Purkinje cell (primary cell): ENCODE measurements at places on chromosomes 16 and 17. TPM values are rescaled to one million over a fixed set of nuclear protein-coding genes. Genes with fewer than 3 reads are reported as not detected.

KRTAP16-1 gene
- not detected in 2 replicates for polyA plus RNA-seq

GUCY2D gene
- polyA plus RNA-seq: not detected in 2 replicates

GPRC5C gene
- 2.0 and 2.9 TPM in 2 replicates for polyA plus RNA-seq

C17orf67 gene
- 1.1 TPM in 1 of 2 replicates, not detected in the other for polyA plus RNA-seq

KRT33B gene
- not detected in 2 replicates for polyA plus RNA-seq

MGAT5B gene
- polyA plus RNA-seq: 1.7 and 2.5 TPM in 2 replicates

SUPT6H gene
- polyA plus RNA-seq: 17.7 and 23.4 TPM in 2 replicates

GNGT2 gene
- polyA plus RNA-seq: not detected in 2 replicates

CPD gene
- 14.3 and 15.2 TPM in 2 replicates for polyA plus RNA-seq

CKLF gene
- 92.4 and 93.7 TPM in 2 replicates for polyA plus RNA-seq

TBC1D28 gene
- not detected in 2 replicates for polyA plus RNA-seq

CFAP119 gene
- polyA plus RNA-seq: 0.87 and 6.6 TPM in 2 replicates

TM4SF5 gene
- polyA plus RNA-seq: not detected in 2 replicates

SCGB1C2 gene
- not detected in 2 replicates for polyA plus RNA-seq

ZPBP2 gene
- not detected in 2 replicates for polyA plus RNA-seq

TBC1D3B gene
- not detected in 2 replicates for polyA plus RNA-seq

ATP6V0A1 gene
- 279 and 330 TPM in 2 replicates for polyA plus RNA-seq

LGALS9 gene
- polyA plus RNA-seq: 0.97 TPM in 1 of 2 replicates, not detected in the other

HSD17B1 gene
- 0.32 and 0.83 TPM in 2 replicates for polyA plus RNA-seq

MYL4 gene
- 1.5 TPM in 1 of 2 replicates, not detected in the other for polyA plus RNA-seq

CRISPLD2 gene
- polyA plus RNA-seq: 0.28 and 1.7 TPM in 2 replicates

CLEC18C gene
- polyA plus RNA-seq: not detected in 2 replicates

PDILT gene
- not detected in 2 replicates for polyA plus RNA-seq

CCL3 gene
- not detected in 2 replicates for polyA plus RNA-seq

TMEM219 gene
- 19.7 TPM in 2 replicates for polyA plus RNA-seq

CCDC92B gene
- polyA plus RNA-seq: 0.34 and 0.39 TPM in 2 replicates

ZNF594 gene
- polyA plus RNA-seq: 1.7 and 2.5 TPM in 2 replicates

KRTAP1-5 gene
- polyA plus RNA-seq: not detected in 2 replicates

MMP15 gene
- polyA plus RNA-seq: 1.7 and 4.4 TPM in 2 replicates

PITPNM3 gene
- polyA plus RNA-seq: 2.5 and 6.4 TPM in 2 replicates

PIK3R6 gene
- polyA plus RNA-seq: not detected in 2 replicates

TMEM114 gene
- polyA plus RNA-seq: not detected in 2 replicates

CCL16 gene
- polyA plus RNA-seq: not detected in 2 replicates

NPIPB2 gene
- 0.29 TPM in 1 of 2 replicates, not detected in the other for polyA plus RNA-seq

TP53TG3B gene
- not detected in 2 replicates for polyA plus RNA-seq

DNAJA3 gene
- 22.6 and 28.8 TPM in 2 replicates for polyA plus RNA-seq

ZFP1 gene
- polyA plus RNA-seq: 11.0 and 18.0 TPM in 2 replicates

PRAC1 gene
- not detected in 2 replicates for polyA plus RNA-seq

PGS1 gene
- 8.0 TPM in 2 replicates for polyA plus RNA-seq

MT1A gene
- 3.5 TPM in 1 of 2 replicates, not detected in the other for polyA plus RNA-seq

PALB2 gene
- 3.6 and 5.0 TPM in 2 replicates for polyA plus RNA-seq

TSPOAP1 gene
- 6.9 and 13.2 TPM in 2 replicates for polyA plus RNA-seq

NGFR gene
- 5.3 and 8.0 TPM in 2 replicates for polyA plus RNA-seq

QRICH2 gene
- polyA plus RNA-seq: 0.21 and 0.31 TPM in 2 replicates

CARD14 gene
- polyA plus RNA-seq: 0.66 TPM in 1 of 2 replicates, not detected in the other
